ENCODE measurements at places on chromosomes 7 and 10. TPM values are rescaled to one million over a fixed set of nuclear protein-coding genes. Genes with fewer than 3 reads are reported as not detected.

The ADCY1 gene
- 0.16 TPM for total RNA-seq

The ERVW-1 gene
- not detected for total RNA-seq

The ANKRD2 gene
- 1.0 TPM for total RNA-seq

The PSD gene
- 0.31 TPM for total RNA-seq

The DPYSL4 gene
- total RNA-seq = 0.94 TPM

The NAT16 gene
- total RNA-seq = not detected

The IKZF1 gene
- total RNA-seq = not detected

The ASNS gene
- total RNA-seq = 177 TPM

The ADCYAP1R1 gene
- not detected for total RNA-seq

The TBATA gene
- total RNA-seq = not detected

The SEC24C gene
- 61.5 TPM for total RNA-seq

The OR2A12 gene
- total RNA-seq = not detected

The PRKG1 gene
- total RNA-seq = 0.16 TPM

The P4HA1 gene
- 37.3 TPM for total RNA-seq

The CASTOR2 gene
- total RNA-seq = 1.5 TPM

The PGAM2 gene
- not detected for total RNA-seq

The ZNF789 gene
- 3.5 TPM for total RNA-seq

The COPS6 gene
- total RNA-seq = 52.7 TPM

The ALOX5 gene
- 0.16 TPM for total RNA-seq

The CCDC146 gene
- total RNA-seq = 1.8 TPM
